Posterior cingulate gyrus (tissue), 11 donors: ENCODE measurements at places on chromosomes 2 and 18.

DNA sequence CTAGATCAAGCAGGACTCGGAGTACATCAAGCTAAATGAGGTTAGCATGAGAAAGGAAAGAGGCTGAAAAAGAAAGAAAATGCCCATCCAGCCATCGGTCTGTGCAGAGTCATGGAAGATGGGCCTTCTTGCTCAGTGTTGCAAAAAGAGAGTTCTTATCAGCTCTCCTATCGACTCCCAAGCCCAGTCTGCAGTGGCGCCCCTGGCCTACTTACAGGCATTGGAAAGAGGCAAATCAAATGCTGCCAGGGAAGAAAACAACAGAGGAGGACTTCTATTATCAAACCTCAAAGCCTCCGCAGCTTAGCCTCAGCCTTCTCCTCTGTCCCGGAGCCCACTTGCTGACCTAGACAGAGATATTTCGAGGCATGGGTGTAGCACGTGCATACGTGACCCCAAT lies 66.0 kb downstream of the CDH2 start:
- no peak for DNase-seq

DNA sequence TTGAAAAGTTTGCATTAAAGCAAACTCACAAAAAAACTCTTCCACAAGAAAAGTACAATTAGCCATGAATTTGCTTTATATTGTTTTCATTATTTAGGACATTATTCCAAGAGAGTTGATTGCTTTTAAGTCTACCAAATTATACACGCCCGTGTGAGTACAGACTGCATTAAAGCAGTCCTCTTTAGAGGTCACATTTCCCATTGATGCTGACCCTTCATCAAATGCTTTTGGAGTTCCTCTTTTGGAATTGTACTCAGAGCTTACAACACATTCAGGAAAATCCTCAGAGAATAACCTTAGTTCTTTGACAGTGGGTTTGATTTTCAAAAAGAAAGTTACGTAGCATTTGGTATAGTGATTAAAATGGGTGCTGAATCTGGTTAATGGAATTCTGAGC lies 256.1 kb downstream of the CDH2 start:
- no peak for DNase-seq

- no peak for DNase-seq
Observed at GRCh38 chr2:128473175-128474035, 154.7 kb upstream of the HS6ST1 start.

DNA sequence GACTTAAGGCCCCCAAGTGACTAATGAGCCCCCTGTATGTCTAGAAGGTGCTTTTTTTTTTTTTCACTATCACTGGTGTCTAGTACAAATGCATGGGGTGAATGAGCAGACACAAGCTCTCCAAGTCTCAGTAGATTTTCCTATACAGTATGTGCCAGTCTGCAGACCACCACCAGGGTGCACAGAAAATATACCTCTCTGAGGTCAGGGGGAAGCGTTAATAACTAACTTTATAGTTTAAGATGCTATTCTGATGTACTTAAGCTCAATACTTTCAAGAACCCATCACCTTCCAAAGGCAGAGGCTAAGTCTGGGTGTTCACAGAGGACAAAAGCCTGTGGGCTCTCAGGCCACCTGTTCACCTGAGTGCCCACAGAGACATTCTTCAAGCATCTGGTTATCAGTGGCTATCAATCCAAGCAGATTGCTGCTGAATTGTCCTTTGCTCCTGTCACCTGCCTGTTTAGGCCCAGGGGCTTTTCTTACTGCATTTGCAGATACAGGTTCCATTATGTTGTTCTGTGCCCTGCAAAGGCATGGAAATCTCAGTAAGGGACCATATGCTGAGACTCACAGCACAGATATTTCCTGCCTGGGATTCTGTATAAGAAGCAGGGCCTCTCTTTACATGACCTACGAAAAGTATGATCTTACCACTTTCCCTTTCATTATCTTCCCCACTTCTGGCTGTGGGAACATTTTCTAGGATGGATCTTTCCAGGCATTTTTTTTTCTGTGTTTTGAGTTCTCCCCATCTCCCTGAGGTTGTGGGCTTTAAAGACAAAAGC lies 534.6 kb downstream of the TNS1 start:
- DNase-seq, result no peak

- no peak for DNase-seq
Observed at GRCh38 chr18:36829362-36830157, 633 bp downstream of the KIAA1328 start.

GRCh38 chr2:18304849-18305248 lies 255.6 kb downstream of the RDH14 start:
- no peak for DNase-seq

GRCh38 chr18:50666536-50666935 lies 106.6 kb downstream of the MAPK4 start:
- DNase-seq, result no peak

- no peak for DNase-seq
Observed at GRCh38 chr2:29916571-29916970, 4.8 kb downstream of the ALK start.

DNA sequence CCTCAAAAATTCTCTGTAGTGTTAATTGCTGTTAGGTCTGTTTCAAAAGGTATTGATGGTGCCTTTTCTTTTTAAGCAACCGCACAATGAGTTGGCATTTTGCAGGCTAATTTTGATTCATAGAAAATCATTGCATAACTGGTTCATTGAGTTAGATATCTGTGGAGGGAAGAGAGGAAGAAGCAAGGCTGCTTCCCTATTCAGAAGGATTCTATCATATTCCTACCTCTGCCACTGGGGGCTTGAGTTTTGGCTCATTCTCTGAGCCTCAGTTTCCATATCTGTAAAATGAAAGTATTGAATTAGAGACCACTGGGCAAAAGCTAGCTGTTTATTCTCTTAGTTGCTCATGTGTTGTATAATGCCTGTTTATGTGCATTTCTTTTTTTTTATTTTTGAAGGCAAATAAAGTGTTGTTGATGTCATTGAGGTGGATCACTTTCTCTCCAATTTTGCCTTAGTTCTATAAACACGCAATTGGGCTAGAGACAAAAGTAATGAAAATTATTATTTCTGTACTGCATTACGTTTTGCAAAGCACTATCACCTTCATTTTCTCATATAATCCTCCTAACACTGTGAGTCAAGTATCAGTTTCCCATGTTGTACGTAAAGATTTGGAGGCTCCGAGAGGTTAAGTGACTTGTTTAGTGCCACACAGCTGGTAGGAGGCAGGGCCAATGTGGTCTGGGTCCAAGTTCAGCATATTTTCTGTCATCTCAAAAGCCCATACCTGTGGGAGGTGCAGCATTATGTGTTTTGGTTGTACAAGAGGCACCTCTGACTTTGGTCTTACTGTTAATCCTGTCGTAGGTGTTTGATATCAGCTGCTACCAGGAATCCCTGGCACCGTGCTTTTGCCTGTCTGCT lies 5.9 kb downstream of the TRIB2 start:
- DNase-seq, result no peak

DNA sequence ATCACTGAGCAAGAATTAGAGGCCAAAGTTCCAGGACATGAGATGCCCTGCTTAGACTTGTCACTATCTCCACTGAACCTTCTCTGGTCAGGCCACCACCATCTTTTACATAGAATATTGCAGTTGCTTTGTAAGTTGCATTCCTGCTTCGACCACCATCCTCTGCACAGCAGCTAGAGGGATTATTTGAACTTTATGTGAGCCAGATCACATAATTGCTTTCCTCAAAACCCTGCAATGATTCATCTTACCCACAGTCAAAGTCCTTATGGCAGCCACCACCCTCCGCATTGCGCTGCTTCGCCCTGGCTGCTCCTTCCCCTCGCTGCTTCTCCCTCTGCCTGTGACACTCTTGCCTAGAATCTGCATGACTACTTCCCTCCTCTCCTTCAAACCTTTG lies 111.3 kb downstream of the EML6 start:
- no peak for DNase-seq

DNA sequence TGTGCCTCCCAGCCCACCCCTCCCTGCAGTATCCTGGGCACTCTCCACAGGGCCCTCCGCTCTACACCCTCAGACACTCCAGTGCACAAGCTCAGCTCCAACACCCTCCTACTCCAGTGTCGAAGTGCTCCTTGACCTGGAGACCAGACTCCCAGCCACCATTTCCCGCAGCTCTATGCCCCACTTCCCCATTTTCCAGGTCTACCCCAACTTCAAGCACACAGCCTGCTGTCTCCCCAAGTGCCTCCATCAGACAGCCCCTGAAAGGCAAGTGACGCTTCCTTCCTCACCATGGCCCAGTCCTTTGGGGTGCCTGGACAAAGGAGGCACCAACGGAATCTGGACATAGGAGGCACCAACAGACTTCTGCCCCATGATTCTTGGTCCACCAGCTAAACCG lies 7.2 kb downstream of the PASK start:
- DNase-seq, result no peak

GRCh38 chr18:3985664-3986063 lies 469.4 kb downstream of the DLGAP1 start:
- DNase-seq, result no peak

- DNase-seq, result no peak
Observed at GRCh38 chr2:88054782-88055370, 707 bp downstream of the KRCC1 start.

- no peak for DNase-seq
Observed at GRCh38 chr2:88845772-88846661, 154.5 kb downstream of the RPIA start.

- no peak for DNase-seq
Observed at GRCh38 chr2:165847001-165847400, 53.0 kb upstream of the GALNT3 start.

- no peak for DNase-seq
Observed at GRCh38 chr2:240994171-240994896, 4.1 kb upstream of the SNED1 start.

GRCh38 chr2:139048017-139048416 lies 267.8 kb upstream of the NXPH2 start:
- DNase-seq, result no peak

GRCh38 chr18:75204732-75205513 lies 4.0 kb downstream of the PTGR3 start:
- DNase-seq, result no peak

GRCh38 chr2:168801961-168802858 lies at the start of gene NOSTRIN:
Gene NOSTRIN, plus strand, starts transcription at chr2:168802637. Its CDS starts 10 bp downstream, at chr2:168802647.
- DNase-seq, result no peak

DNA sequence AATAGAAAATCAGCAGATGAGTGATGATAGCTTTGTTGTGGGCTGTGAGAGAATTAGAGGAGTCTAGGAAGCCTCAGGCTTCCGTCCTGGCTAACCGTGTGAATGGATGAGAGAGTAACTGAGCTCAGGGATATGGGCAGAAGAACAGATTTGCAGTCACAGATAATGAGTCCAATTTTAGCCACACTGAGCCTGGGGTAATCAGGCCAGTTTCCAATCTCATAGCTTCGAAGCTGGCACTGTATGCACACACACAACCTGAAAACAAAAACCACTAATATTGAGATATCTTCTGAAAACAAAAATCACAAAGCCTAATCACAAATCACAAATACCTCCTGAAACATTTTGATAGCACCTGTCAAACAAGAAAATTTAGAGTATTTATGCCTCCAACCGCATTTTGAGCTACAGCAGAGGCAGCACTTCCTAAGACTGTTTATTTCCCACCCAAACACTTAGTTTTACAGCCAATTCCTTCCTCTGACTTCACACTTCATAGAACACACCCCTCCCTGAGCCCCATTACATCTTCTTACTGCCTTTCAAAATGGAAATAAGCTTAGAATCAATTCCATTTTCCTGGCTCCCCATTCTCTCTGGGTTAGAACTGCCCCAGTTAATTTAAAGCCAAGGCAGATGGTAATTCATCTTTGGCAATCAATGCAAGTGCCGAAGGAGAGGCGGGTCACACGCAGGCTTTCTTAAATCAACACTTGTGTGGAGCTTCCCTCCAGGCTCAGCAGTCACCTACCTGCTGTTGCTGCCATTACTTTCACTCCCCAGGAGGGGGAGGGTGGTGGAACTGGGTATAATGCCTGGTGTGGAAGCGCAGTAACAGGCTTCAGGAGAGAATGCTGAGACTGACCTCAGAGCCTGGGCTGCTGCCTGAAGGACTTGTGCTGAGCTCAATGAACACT lies 18.9 kb downstream of the TTR start:
- no peak for DNase-seq

GRCh38 chr2:120468136-120468535 lies 122.2 kb downstream of the INHBB start:
- no peak for DNase-seq

GRCh38 chr2:197184959-197185586 lies 125.5 kb downstream of the ANKRD44 start:
- DNase-seq, result no peak

GRCh38 chr2:39325966-39326365 lies 82.2 kb upstream of the CDKL4 start:
- DNase-seq, result no peak

DNA sequence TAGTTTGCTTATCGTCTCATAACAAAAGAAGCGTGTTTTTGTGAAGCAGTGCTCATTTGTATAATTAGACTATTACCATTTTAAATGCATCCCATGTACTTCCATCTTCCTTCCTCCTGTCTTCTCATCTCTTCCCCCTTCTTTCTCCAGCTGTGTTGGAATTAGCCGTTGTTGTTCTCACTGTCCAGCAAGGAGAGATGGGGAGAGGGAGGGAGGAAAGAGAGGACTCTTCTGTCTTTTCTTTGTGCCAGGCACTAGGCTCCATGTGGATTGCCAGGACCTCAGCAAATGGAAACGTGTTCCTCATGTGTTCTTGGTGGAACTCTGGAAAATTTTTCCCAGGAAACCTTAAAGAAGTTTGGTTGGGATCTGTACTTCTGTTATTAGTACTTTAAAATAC lies 131.7 kb downstream of the PHLPP1 start:
- no peak for DNase-seq

DNA sequence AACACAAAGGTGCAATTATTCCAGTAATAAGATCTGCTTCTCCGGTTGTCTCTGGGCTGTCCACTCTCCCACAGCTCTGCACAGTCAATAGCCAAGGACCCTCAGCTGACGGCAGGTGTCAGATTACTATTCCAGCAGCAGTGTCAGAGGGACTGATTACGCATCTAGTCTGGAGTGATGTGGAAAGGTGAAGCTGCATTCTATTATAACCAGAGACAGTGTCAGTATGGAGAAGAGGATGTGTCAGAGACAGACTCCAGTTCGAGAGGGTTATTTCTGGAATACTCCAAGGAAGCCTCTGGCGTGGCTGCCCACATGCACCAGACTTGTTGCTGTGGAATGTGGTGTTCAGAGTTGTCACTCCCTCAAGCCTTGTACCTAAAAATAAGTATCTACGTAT lies 163.6 kb upstream of the TMEM200C start:
- no peak for DNase-seq

DNA sequence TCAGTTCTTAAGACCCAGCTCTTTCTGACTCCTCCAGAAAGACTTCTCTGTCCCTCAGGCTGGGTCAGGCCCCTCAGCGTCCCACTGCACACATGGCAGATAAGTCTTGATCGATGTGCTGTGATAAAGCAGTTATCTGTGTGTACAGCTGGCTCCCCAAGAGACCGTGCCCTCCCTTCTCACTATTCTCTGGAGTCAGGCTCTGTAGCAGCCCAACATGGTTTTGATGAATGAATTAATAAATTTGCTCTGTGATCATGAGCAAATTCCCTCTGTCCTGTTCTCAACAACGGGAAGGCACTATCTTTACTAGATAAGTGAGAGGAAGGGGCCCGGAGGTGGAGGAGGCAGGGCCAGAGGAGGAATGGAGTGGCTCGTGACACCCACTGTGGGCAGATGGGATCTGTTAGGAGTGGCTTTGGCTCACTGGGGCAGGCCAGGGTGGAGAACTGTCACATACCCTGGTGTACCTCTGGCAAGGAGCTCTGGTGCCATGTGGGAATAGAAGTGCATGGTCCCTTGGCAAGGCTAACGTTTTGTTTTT lies 48.3 kb downstream of the ZFP36L2 start:
- no peak for DNase-seq

- DNase-seq, result no peak
Observed at GRCh38 chr18:50104421-50104820, 90.5 kb downstream of the MYO5B start.

GRCh38 chr2:160405077-160405867 lies 88.3 kb downstream of the RBMS1 start:
- DNase-seq, result no peak
